ENCODE measurements at places on chromosomes 7 and 10.

- DNase-seq = no peak
Measured at GRCh38 chr7:23315366-23315765, 16.2 kb downstream of the MALSU1 start.

GRCh38 chr7:122430710-122431109 is 126.2 kb upstream of the FEZF1 start:
- DNase-seq = no peak

GRCh38 chr7:113636727-113637421 is 281.9 kb downstream of the PPP1R3A start:
- no peak for DNase-seq

DNA sequence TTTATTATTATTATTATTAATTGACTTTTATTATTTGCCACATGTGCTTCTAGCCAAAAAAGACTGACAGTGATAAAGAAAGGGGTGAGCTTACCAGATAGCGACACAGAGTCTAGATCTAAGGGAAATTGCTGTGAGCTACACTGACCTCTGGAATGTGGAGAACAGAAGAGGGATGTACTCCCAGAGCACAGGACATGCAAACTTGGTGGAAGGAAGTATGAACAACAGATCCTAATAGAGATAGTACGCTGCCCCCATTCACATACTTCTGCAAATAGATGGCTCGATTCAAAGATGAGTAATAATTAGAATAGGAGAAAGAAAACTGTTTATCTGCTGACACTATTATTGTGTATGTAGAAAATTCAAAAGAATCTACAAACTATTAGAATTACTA is 109.3 kb upstream of the HPS1 start:
- DNase-seq = no peak

GRCh38 chr7:74138334-74138867 is 35.8 kb upstream of the EIF4H start:
- DNase-seq = no peak

DNA sequence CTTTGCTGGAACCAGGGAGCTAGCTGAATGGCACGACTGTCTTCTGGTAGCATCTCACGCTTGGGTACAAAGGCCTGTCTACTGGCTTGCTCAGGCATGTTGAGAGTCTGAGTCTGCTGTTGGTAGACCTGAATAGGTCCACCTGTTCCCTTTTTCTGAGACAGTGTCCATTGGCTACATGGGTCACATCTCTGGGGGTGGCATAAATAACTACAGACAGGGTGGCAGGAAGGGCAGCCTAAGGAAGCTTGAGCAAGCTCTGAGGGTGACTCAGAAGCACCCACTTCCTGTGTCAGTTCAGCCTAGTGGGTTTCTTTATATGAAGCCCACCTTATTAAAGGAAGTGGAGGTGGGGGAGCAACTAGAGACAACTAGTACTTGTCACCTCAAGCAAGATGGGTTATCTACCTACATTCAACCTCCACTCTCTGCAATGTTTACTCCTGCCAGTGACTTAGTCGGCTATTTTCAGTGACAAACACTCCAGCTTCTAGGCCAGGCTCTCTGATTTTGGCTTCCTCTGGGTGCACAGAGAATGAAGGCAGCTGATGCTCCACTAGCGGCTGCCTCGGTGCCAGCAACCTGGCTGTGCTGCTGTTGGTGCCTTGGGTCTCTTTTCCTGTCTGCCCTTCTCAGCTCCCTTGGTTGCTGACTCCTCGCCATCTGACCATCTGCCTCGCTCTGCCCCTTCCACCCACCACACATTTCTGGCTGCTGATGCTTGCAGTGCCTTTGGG is 5.7 kb upstream of the ZYX start:
- DNase-seq = no peak
